ENCODE measurements at places on chromosomes 7 and 10.
A peak's percentile ranks its signal among the peaks of the same experiment; 100 is the strongest.

DNA sequence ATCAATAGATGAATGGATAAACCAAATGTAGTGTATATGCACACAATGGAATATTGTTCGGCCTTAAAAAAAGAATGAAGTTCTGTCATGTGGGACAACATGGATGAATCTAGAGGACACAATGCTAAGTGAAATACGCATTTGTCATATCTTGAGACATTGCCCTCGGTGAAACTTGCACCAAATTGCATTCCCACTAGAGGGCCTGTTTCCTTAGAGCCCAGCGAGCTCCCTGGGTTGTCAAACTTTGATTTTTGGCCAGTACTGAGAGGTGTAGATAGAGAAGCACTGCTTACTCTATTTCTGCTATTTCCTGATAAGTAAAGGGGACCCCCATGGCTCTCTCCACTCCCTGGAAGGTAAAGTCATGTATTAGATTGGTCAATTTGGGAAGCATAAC is 157.1 kb downstream of the GPAM start:
- DNase-seq: no peak

DNA sequence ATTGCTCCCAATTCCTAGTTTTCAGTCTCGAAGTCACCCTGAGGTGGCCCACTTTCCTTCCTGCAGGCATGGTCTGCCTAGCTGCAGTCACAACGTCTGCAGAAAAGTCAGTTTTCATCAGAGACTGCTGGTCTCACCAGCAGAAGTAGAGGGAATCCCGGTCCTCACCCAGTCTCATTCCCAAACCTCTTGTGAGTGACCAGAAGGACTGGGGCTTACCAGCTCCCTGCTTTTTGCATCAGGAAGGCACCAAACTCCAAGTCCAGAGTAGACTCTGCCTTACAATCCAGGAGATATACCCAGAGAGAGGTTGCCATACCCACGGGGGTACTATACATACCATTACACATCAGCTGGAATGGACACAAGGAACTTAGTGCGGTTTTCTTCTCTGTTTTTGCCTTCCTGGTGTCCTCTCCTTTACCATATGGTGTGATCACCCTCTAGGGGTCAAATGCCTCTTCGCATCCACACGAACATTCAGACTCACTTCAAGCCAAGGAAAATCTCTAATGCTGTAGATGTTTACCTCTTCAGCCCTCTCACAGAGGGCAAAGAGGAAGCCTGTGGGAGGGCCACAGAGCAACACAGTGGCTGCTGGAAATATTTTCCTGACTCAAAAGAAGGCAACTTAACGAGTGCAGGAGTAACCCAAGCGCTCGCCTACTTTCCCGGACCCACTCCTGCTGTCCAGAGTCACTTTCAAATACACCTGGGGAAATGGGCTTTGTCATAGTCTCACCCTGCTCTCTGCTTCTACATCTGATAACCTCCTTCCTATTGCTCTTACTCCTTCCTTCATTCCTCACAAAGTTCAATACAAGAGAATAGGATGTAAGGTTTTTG is 220.9 kb downstream of the C7orf25 start:
- peak; percentile 68 for DNase-seq

GRCh38 chr10:119135513-119135881 is 30.0 kb downstream of the SFXN4 start:
- DNase-seq: peak; percentile 69

GRCh38 chr10:80144067-80144695 is 11.7 kb downstream of the PLAC9 start:
- DNase-seq: no peak

- DNase-seq: peak; percentile 46
These were observed 931 bp downstream of the PAPSS2 start for GRCh38 chr10:87660484-87661133.

GRCh38 chr10:59595593-59595992 is 114.1 kb downstream of the SLC16A9 start:
- DNase-seq: no peak

GRCh38 chr10:100790761-100791208 is 45.4 kb downstream of the PAX2 start:
- no peak for DNase-seq

DNA sequence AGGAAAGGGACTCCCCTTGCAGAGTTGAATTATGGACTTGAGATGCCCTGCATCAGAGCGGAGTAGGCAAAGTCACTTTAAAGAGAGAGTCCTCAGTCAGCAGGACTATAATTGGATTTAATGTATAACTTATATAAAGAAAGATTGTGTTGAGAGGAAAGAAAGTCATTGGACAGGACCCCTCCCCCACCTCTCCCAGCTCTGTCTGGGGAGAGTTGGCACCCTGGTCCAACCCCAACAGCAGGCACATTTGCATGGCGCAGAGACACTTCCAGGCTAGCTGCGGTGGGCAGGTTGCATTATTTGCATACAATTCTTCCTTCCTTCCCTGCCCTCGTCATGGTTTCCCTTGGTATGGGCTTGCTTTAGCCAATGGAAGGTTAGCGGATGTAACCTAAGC is 46.1 kb upstream of the NPTX2 start:
- no peak for DNase-seq

GRCh38 chr7:15087771-15088170 is 185.2 kb upstream of the DGKB start:
- DNase-seq: peak; percentile 15

GRCh38 chr7:130699686-130700085 is 13.3 kb upstream of the TSGA13 start:
- DNase-seq: no peak

DNA sequence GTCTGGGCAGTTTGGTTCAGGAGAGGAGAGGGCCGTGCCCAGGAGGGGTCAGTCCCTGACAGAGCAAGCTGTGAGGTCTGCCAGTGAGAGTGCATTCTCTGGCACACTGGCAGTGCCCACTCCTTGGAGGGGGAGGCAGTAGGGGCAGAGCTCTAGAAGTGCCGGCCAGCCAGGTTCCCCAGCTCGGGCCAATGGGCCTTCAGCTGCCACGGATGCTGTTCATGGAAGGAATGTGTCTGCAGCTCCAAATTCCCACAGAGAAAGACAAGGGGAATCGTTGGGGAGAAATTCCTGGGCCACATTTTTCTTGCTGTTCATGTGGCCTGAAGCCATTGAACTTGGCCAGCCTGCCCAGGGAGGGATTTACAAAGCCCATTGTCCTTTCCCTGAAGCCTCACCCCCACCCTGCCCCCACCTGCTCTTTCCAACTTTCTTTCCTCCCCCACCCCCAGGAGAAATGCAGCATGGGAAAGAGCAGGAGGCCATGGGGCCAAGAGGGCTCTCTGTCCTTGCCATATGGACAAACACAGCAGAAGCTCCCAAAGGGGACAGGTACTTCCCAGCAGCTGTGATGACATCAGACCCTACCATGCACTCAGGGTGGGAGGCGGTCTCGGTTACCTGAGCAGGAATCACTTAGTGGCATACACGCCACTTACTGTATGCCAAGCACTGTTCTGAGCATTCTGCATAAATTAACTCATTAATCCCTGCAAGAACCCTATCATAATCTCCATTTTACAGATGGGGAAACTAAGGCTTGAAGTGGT is 70.7 kb downstream of the ARHGAP22 start:
- no peak for DNase-seq

DNA sequence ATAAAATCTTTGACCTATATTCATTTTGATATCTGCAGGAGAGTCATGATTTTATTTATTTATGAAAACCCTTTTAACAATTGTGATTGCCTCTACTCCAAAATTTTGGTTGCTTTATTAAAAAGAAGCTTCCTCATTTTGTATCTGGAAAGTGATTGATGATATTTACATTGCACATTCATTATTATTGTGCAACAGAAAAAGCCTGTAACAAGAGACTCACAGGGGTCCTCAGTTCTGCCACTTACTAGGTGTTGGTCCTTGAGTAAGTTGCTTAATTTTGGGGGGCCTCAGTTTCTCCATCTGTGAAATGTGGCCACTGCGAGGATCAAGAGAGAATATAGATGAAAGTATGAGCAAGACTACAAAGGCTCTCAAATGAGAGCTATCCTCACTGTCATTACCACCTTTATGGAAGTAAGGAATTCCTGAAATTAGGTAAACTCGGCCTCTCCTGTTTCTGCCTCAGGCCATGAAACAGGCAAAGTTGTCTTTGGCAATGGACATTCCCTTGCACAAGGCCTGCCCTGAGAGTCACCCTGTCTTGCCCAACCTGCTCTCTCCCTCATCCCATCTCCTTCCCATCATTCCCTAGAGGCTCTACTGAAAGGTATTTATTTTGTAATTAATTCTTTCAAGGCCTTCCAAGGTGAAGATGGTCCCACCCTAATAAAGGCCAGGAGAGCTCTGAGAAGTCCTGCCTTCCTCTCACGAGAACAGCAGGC is 66.1 kb upstream of the ABLIM1 start:
- no peak for DNase-seq

- no peak for DNase-seq
These were observed 64.9 kb upstream of the WAPL start for GRCh38 chr10:86586516-86586915.

DNA sequence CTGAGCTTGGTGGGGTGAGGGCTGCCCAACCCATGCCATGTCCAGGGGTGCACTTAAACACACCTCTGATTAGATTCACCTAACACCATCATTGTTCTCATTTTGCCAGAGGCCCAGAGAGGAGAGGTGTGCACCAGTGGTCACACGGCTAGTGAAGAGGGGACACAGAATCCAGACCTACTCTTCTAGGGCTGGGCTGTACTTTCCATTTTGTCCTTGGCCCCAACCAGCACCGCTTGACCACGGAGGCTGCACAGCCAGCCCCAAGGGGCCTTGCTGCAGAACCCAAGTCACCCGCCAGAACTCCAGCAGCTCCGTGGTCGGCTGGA is 246 bp upstream of the WDFY4 start:
- no peak for DNase-seq

DNA sequence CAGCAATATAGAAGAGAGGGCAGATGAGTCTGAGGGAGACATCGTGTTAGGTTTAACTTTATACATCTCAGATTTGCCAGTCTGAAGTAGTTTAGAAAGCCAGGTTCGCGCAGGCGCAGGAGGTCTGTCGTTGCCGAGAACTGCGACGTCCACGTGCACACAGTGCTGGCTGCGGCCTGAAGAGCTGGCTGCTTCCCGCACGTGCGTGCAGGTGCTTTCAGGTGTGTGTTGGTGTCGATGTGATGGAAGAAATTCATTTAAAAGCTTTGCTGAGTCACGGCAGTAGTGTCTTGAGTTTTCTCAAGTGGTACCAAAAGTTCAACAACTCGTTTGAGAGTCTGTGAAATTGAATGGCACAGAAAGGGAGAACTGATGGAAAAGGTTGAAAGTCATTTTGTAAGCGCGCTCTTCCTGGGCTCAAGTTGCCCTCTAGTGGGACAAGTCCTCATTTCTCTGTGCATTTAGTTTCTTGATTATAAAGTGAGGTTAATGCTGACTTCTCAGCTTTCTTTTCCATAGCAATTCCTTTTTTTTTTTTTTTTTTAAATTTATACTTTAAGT is 18.6 kb downstream of the WDR37 start:
- DNase-seq: peak; percentile 3

- DNase-seq: no peak
These were observed 767 bp downstream of the TACR2 start for GRCh38 chr10:69415951-69416350.

- no peak for DNase-seq
These were observed 11.5 kb downstream of the GNAT3 start for GRCh38 chr7:80500325-80500724.

DNA sequence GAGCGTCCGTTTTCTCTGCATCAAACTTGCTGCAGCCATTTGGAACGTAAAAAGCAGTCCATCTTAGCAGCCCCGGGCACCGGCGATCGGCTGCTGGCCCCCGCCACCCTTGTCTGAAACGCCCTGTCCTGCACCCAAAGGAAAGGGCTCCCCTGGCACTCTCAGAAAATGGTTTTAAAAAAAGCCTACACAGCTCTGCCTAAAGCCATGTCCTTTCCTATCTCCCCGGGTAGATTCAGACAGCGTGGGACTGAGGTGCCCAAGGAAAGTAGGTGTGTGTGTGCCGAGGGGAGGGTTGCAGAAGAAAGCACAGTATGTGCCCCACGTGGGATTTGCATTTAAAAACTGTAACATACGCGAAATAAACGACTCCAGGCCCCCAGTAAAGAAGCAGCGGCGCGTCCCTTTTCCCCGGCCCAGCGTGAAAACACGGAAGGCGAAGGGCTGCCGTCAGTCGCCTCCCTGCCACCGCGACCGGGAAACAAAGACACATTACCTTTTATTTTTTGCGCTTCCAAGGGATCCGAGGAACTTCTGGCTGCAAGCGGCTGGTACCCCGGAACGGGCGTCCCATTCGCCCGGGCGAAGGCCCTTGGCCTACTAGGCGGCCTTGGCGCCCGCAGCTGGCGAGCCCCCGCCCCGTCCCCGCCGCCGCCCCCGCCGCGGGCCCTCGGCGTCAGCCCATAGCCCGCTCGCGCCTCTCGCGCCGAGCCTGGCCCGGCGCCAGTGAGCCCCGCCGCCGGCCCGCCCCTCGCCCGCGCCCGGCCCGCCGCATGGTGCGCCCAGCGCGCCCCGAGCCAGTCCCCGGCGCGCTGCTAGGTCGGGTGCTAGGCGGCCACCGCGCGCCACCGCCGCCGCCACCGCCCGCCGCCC is 304.6 kb downstream of the PRPF18 start:
- DNase-seq: peak; percentile 31

DNA sequence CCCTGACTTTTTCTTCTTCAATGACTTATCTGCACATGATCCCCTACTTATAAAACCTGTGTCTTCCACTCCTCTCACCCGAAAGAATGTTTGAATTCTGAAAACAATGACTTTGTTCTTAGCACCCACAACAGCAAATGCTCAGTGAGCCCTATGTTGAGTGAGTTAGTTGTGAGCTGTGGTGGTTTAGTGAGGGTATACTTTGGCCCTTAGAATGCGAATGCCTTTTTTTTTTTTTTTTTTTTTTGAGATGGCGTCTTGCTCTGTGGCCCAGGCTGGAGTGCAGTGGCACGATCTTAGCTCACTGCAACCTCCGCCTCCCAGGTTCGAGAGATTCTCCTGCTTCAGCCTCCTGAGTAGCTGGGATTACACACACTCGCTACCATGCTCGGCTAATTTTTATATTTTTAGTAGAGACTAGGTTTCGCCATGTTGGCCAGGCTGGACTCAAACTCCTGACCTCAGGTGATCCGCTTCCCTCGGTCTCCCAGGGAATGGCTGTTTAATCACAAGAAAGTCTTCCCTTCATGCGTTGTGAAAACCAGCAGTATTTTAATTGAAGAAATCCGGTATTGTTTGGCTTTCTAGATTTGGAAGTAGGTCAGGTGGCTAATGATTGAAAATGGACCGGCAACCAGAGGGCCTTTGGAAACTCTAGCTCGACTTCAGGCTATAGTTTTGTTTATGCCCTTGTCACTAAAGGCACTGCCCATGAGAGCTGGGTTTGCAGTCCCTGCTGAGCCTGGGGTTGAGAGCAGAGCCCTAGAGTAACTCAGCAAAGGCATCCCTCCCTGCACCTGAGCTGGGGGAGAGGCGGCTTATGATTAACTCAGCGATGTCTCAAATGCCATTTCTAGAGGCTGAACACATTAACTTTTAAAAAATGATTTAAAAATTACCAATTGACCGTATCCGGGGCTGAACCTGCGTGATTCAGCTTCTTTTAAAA is 41.3 kb downstream of the CUX1 start:
- DNase-seq: no peak

All from fibroblast of skin of right quadriceps (primary cell).